Lung (tissue), 17 donors: ENCODE measurements at places on chromosomes 16 and 17.
A peak's percentile ranks its signal among the peaks of the same experiment; 100 is the strongest.

DNA sequence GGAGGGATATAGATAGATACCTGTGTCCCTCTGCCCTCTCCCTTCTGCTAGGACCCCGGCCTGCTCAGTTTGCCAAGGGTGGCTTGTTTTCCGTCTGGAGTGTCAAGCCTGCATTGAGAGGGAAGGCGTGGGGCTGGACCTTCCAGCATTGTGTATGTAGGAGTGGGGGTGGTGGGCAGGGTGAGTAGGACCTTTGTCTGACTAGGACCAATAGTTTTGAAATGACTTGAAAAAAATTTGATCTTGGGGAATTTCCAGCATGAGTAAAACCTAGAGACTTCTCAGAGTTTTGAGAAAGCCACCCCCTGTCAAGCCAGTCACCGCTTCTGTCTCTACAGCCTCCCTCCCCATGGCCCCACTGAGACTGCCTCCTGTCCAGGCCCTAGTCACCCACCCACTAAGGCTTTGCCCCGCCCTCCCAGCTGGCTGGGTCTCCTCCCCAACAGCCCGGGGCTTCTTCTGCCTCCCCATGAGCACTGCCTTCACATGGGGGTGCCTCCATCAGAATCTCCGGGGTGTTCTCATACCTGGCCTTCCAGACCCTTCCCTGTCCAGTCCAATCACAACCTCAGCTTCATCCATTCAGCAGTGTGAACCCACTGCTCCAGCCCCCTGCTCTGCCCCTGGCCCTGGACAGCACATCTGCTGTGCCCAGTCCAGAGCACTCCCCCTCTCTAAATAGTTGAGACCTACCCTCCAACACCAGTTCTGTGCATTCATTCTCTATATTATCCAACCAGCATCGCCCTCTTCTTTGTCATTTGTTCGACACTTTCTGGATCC, 207.0 kb downstream of the MSI2 start:
- DNase-seq = no peak

DNA sequence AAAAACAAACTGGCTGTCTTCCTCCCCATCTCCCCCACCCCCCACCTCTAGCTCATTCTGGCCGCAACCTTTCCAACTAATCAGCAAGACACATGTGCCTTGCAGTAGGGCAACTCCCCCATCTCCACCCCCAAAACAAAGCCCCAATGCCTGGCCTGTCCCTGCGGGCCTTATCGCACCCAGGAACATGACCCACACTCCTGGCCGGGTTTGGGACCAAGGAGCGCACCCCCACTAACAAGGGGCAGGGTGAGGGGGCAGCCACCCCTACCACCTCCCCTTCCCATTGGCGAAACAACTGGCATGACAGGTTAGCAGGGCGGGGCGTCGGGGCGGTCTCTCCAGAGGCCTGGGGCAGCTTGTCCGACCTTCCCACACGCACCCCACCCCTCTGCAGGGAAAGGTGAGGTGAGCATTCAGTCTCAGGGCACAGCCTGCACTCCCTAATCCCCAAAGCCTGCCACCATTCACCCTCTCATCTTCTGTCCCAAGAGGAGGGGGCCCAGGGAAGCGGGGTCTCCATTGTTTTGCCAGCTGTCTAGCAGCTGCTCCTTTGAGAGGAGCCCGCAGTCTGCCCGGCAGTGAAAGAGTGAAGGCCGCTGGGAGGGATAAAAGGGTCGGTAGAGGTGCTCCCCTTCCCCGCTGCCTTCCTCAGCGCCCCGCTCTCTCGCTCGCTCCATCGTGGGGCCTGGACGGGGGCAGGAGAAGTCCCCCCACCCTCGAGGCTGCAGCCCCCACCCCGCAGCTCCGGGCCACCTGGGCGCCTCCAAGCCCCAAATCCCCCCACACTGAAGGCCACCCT, 765 bp downstream of the MYO18A start:
- DNase-seq = peak; percentile 47

DNA sequence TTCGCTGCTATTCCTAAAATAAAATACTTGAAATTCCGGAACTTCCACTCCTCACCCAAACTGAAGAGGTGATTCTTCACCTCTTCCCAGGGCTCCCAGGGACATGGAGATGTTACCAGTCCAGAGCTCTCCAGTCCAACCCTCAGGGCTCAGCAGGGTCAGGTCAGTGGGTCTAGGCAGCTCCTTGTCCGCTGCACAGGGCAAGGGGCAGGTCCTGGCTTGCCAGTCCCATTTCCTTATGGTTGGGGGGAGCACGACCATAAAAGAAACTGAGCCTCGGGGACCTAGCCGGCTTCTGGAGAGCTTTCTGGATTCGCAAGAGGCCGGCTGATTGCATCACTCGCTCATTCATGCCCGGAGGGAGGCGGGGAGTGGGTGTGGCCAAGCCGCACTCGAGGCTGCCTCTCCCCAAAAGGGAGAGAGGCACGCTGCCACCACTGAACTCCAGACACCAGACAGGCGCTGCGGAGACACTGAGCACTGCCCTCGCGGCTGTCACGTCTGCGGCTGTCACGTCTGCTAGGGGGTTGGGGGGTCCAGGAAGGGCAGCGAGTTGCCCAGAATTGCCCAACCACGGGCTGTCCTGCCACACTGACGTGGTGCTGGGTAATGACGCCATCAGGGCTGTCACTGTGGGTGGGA, 15.8 kb downstream of the SLC7A5 start:
- peak; percentile 92 for DNase-seq

DNA sequence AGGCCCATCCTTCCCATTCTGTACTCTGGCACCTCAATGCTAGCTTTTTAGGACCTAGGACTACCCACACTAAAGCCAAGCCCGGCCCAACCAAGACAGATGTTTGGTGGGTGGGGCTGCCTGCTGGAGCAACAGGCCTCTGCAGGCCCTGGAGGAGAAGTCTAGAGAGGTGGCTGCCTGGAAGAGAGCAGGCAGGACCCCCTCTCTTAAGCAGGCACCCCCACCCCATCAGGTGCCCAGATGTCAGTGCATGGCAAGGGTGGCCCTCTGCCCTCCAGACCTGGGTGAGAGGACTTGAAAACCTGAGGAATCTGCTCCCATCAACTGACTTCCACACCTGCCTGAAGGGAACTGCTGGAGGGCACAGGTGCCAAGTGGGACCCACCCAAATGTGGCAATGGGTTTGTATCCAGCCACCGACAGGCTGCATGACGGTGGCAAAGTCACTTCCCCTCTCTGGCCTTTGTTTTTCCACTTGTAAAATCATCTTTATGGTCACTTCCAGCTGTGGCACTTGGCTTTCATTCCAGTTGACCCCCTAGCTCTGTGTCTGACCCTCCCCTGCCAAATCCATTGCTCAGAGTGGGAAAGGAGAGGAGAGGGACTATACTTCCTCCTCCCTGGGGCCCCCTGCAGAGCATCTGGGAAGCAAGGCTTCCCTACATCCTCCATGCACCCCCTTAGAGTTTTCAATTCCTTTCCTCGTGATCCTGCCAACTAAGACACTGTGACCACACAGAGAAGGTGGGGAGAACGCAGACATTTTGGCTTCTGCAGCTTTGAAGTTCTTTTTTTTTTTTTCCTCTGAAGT, 1.7 kb upstream of the STAT5A start:
- DNase-seq = no peak

GRCh38 chr16:83501481-83501880, 306.3 kb upstream of the HSBP1 start:
- no peak for DNase-seq

GRCh38 chr17:62882284-62882683, 74.2 kb upstream of the MARCHF10 start:
- DNase-seq = no peak

DNA sequence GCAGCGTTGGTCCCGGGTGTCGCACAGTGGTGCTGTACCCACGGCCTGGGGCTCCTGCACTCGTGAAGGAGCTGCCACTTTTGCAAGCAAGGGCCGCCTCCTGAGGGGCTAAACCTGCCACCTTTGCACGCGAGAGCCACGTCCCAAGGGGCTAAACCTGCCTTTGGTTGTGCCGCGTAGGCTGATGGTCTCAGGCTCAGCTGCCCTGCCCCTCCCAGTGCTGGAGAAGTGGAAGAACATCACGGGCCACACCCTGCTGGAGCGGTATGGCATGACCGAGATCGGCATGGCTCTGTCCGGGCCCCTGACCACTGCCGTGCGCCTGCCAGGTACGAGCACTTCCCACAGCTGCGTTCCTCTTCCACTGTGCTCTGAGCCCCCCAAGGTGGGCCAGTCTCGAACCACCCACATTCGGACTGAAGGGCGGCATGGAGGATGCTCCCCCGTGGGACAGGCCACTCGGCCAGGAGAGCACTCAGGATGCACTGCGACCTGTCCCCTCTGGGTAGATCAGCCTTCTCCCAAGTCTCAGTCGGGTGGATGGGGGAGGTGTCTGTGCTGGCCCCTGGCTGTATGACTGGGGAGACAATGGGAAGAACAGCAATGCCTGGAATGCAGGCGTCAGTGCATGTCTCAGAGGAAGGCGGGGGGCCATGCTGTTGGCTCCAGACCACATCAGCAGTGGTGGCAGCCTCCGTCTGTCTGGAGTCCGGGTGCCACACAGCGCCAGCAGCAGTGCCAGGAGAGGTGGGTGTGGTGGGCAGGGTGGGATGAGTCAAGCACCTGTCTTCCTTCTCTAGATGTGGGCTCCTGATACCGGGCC, 20.7 kb downstream of the ACSF3 start:
- DNase-seq = no peak

GRCh38 chr17:9339958-9340357, 235.7 kb downstream of the STX8 start:
- no peak for DNase-seq

- no peak for DNase-seq
Measured at GRCh38 chr16:89575247-89576152, at the start of gene CPNE7. CPNE7 (plus strand) TSS chr16:89575758; CDS start chr16:89575898, 140 bp downstream.

GRCh38 chr17:78242024-78242742, 10.8 kb downstream of the TMEM235 start:
- peak; percentile 8 for DNase-seq

DNA sequence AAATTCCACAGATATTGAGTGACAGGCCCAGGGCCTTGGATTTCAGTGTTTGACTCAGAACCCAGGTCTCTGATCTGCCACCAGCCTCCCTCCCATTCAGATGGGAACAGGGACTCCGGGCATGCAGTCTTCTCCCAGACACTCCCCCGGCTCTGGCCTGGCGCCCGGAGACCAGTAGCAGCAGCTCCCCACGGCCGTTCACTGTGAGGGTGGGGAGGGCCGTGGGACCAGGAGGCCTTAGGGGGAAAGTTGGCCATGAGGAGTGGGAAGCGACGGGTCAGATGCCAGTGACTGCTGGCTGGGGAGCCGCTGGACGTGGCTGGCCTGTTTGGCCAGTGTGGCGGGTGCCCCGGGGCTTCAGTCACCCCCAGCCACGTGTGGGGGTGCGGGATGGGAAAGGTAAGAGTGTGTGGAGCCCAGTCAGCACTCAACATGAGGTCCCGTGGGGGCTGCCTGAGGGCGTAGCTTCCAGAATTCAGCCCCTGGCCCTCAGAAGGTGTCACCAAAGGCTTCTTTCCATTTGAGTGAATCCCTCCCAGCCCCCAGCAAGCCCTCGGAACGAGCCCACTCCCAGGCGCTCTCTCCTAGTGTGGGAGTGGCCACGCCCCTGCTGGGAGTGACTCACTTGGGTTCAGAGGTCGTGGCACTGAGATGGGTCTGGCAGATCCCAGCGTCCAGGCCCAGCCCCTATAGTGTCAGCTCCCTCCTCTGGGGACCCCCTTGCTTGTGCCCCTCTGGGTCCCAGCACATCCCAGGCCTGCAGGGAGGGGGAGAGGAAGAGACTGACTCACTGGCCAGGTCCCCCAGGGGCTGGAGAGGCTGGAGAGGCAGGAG, 309.4 kb downstream of the SEC14L1 start:
- peak; percentile 70 for DNase-seq

DNA sequence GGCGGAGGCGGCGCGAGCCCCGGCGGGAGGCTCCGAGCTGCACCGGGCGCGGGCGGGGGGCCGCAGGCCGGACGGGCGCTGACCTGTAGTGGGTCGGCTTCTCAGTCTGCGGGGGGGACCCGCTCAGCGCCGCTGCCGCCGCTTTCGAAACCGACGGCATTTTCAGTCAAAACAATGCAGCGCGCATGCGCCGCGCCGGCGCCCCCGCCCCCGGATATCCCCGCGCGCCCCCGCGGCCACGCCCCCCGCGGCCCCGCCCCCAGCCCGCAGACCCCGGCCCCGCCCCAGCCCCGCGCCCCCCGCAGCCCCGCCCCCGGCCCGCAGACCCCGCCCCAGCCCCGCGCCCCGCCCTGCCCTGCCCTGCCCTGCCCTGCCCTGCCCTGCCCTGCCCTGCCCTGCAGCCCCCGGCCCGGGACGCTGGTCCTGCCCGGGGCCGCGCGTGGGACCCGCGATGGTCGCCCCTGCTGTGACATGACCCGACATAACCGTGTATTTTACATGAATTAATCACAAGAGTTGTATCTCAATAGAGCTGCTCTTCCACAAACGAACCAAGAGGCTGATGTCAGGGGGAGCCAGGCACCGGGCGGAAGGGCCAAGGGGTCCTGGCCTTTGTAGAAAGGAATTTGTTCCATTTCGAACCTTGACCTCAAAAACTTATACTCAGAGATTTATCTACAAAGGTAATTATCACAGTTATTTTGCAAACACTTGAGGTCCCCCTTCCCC, at the start of gene UNKL:
Gene UNKL (minus strand): TSS at position 173 of the 729 bp plus-strand sequence. CDS start 13 bp downstream, at position 160.
- DNase-seq = peak; percentile 66

- no peak for DNase-seq
Measured at GRCh38 chr16:2770057-2770951, 6.8 kb downstream of the ELOB start.

- DNase-seq = no peak
Measured at GRCh38 chr16:20648436-20648835, 49.0 kb downstream of the ACSM1 start.

- DNase-seq = no peak
Measured at GRCh38 chr17:73594025-73594424, 50.2 kb downstream of the SDK2 start.
